Stimulated activated CD8-positive, alpha-beta memory T cell treated with anti-CD3 and anti-CD28 coated beads, Interleukin-15, amount 100 ng/mL, for 24 hours (primary cell): ENCODE measurements at places on chromosomes 6 and 20.

- DNase-seq: no peak
These were observed 213.6 kb upstream of the PLCB4 start for GRCh38 chr20:8855315-8855714.

GRCh38 chr6:81838031-81838430 is 85.5 kb upstream of the TENT5A start:
- no peak for DNase-seq

GRCh38 chr6:14035071-14035847 is 82.3 kb upstream of the CD83 start:
- DNase-seq: no peak

GRCh38 chr6:46606338-46606737 is 46.3 kb downstream of the CYP39A1 start:
- no peak for DNase-seq

DNA sequence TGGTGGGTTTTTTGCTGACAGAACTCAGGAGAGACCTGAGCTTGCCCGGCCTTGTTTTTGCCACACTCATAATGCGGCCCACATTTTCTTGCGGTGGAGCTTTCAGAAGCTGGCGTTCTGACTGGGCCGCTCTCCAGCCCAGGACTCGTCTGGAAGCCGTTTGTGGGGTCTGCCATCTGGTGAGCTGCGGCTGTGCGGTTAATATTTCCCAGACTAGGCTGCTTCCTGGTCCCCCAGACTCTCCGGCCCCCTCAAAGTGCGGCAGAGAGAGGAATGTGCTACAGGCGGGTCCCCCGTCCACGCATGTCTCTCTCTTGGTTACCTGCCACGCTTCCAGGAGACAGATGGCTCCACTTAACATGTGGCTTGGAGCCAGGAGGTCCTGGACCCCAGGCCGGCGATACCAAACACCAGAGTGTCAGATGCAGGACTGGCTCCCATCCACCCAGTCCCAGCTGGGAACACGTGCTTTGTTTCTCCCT is 128.9 kb upstream of the PMEPA1 start:
- no peak for DNase-seq

- no peak for DNase-seq
These were observed 41.4 kb downstream of the MAP3K7 start for GRCh38 chr6:90545448-90545847.

GRCh38 chr6:10682355-10682988 is 11.9 kb downstream of the C6orf52 start:
- no peak for DNase-seq
